ENCODE measurements at places on chromosomes 4 and X.

GRCh38 chr4:27702730-27703431, 842.2 kb downstream of the STIM2 start:
- DNase-seq: peak; percentile 3

- DNase-seq: no peak
Observed at GRCh38 chr4:87116231-87116630, 104.2 kb downstream of the KLHL8 start.

DNA sequence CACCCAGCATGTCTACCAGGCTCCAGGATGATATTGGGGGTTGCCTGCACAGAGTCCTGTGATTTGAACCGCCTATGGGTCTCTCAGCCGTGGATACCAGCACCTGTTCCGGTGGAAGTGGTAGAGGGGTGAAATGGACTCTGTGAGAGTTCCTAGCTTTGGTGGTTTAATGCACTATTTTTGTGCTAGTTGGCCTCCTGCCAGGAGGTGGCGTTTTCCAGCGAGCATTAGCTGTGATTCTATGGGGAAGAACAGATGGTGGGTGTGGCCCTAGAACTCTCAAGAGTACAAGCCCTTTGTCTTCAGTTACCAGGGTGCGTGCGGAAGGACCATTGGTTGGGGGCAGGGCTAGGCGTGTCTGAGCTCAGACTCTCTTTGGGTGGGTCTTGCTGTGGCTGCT, 316.9 kb upstream of the AMOT start:
- no peak for DNase-seq

- DNase-seq: no peak
Observed at GRCh38 chrX:100973411-100973810, 3.9 kb downstream of the ARL13A start.

GRCh38 chrX:72202792-72203401, 21.3 kb downstream of the PIN4 start:
- DNase-seq: no peak

DNA sequence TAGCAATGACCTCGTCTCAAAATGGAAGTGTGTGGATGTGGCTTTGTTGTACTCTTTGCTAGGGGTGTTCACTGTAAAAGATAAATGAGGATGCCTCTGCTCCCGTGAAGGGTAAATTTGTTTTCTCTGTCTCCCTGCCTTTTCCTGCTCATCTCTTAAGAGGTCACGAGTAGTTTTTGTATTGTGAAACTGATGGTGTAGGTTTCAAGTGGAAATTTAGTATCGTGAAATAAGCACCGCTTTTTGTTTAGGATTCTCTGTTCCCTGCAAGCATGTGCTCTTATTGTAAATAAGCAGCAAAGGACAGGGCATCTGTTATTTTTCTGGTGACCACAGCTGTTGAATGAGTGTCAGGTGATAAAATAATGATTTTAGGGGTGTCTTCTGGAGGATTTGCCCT, 104.6 kb downstream of the PHEX start:
- no peak for DNase-seq

- no peak for DNase-seq
Observed at GRCh38 chr4:142366769-142367181, 479.3 kb downstream of the INPP4B start.

GRCh38 chr4:73732759-73733431, 7.5 kb upstream of the CXCL8 start:
- DNase-seq: no peak

DNA sequence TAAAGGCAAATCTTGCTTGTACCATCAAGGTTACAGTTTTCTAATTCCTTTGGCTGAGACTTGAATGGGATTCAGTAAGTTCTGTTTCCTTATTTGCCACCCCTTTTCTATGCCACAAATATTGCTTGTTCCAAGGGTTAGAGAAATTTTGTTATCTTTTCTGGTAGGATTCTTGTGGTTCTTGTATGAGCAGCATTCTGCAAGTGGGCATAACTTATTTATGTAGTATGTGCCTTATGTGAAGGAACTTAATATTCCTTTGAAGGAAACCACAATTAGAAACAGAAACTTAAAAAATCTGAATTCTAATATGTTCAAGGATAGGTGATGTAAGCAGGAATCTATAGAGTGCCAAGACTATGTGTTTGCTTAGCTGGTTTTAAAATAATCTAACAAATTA, 53.1 kb upstream of the TSPAN5 start:
- no peak for DNase-seq

GRCh38 chr4:26069218-26069617, 155.2 kb downstream of the SMIM20 start:
- DNase-seq: peak; percentile 62

GRCh38 chr4:103008875-103009729, 10.4 kb downstream of the SLC9B1 start:
- DNase-seq: peak; percentile 54

DNA sequence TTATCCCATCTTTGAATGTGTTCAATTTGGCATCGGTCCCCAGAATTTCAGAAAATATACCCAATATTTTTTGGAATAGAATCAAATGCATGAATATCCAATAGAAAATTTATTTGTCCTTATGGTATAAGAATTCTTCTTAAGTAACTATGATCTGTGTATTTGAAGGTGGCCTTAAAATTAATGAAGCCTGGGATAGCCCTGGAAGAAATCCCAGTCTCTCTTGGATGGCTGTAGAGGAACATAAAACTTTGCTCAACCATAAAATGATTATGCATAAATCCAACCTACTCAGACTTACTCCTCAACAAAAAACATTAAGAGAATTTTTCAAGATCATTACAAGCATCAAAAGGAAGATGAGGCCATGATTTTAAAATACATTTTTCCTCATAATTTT, 269.4 kb upstream of the SMIM31 start:
- no peak for DNase-seq

DNA sequence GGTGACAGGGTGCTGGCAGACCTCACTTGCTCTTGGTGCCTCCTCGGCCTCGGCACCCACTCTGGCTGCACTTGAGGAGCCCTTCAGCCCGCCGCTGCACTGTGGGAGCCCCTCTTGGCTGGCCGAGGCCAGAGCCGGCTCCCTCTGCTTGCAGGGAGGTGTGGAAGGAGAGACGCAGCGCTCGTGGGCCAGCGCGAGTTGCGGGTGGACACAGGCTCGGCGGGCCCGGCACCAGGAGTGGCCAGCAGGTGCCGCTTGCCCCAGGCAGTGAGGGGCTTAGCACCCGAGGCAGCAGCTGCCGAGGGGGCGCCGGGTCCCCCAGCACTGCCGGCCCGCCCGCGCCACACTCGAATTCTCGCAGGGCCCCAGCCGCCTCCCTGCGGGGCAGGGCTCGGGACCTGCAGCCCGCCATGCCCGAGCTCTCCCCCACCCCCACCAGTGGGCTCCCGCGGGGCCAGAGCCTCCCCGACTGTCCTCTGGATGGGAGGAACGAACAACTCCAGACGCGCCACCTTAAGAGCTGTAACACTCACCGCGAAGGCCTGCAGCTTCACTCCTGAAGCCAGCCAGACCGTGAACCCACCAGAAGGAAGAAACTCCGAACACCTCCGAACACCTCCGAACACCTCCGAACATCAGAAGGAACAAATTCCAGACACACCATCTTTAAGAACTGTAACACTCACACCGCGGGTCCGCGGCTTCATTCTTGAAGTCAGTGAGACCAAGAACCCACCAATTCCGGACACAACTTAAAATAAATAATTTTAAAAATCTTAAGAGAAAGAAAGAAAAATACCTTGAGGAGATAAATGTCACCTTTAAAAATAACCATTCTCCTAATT, 311.1 kb upstream of the SLC7A11 start:
- DNase-seq: no peak

GRCh38 chr4:81442484-81443085, 29.1 kb downstream of the RASGEF1B start:
- no peak for DNase-seq

DNA sequence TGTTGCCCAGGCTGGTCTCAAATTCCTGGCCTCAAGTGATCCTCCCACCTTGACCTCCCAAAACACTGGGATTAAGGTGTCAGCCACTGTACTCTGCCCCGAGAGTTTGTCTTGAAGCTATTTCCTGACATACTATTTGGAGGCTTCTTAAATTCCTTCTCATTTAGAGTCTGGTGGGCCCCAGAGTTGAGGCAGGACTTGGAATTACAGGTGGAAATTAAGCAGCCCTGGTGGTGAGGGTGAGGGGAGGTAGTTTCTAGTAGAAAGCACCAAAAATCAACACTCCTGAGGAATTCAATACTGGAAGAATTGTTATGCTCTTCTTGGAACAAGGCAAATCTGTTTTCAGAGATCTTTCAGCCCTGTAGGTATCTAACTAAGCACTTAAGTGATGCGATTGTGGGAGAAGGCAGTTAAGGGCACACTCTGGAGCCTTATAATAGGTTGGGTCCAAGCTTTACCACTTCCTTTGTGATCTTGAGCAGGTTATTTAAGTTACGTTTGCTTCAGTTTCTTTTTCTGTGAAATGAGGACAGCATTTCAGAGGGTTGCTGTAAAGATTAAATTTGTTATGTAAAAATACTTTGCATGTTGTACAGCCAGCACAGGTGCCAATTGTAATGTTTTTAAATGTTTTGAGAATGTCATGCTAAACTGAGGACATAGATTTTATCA, 200.7 kb downstream of the SOWAHB start:
- no peak for DNase-seq

DNA sequence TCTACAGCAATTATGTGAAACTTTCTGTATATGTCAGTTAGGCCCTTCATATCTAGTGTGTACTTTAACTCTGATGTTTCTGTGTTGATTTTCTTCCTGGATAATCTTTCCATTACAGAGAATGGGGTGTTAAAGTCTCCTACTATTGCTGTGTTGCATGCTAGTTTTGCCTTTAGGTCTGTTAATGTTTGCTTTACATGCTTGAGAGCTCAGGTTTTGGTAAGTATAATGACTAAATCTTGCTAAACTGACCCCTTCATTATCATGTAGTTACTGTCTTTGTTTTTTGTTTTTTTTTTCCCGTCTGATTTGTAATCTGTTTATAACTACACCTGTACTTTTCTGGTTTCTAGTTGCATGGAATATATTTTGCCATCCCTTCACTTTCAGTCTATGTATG, 63.6 kb upstream of the UGT2B15 start:
- no peak for DNase-seq
